ENCODE measurements at places on chromosomes 6 and 20.

DNA sequence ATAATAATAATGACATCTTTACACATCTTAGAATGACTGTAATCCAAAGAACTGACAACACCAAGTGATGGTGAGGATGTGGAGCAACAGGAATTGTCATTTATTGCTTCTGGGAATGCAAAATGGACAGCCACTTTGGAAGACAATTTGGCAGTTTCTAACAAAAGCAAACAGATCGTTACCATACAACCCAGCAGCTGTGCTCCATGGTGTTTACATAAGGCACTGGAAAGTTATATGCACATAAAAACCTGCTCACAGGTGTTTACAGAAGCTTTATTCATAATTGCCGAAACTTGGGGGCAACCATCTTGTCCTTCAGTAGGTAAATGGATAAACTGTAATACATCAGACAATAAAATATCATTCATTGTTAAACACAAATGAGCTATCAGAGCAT is 18.3 kb upstream of the ASF1A start:
- DNase-seq: no peak

DNA sequence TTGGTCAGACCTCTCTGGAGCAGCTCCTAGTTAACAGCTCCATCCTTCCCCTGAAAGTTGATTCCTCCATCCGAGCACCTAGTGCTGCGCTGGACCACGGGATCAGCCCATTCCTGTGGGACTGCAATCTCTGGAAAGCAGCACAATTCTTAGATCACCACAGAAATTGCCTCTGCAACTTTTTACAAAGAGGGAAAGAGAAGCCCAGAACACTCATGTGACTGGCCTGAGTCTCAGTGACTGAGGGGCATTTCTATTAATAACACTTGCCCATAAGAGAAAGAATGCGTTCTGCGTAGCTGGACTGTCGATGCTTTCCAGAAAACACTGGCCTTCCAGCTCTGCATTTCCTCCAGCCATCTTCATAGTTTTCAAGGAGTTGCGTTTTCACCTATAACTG is 18.3 kb downstream of the MPC1 start:
- DNase-seq: no peak

DNA sequence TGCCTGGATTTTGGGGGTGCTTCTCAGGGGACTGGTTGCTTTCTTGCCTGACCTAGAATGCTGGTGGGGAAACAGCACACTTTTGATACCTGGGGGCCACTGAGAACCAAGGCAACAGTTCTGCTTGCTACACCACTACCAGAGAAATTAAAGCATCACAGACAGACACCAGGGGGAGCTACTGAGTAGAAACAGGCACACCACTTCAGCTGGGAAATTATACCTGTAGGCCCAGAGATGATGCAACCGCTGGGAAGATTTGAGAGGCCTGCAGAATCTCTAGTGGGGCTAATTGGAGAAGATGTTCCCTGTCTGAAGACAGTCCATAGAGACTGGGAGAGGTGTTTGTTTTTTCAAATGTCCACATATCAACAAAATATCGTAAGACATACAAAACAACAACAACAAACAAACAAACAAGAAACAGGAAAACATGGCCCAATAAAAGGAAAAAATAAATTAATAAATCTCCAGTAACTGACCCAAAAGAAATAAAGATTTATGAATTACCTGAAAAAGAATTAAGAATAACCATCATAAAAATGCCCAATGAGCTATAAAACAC is 129.4 kb upstream of the RIN2 start:
- DNase-seq: peak; percentile 60

DNA sequence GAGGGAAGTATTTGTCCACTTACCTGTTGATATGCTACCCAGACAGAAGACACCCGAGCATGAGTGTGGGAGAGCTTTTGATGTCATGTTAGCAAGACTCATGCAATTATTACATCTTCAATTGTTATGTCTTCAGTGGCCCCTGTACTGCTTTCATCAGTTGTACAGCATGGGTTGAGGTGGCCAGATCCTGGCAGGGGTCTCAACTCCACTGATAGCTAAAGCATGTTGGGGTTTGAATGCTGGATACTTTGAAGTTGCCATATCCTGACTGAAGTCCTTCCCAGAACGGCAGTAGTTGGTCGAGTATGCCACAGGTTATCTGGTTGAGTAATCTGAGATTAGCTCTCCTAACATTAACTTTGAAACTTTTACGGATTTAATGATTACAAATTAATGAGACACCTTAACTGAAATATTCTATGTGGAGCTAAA is 46.7 kb downstream of the LRRN4 start:
- DNase-seq: peak; percentile 47

DNA sequence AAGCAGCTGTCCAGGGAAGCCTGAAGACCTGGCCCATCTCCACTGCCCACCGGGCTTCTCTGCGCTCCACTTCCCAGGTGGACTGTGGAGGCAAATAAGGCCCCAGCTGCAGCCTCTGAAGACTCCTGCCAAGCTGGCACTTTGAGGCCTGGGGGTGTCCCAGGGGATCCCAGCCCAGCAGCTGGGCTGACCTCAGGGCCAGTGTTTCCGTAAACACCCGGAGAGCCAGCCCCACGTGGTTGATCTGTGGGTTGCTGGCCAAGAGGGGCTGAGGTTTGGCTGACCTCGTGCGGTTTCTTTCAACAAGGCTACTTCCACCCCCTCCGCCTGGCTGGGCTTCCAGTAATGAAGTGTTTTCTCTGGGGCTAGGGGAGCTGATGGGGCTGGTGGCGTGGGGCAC is 12.4 kb upstream of the CCN5 start:
- DNase-seq: peak; percentile 89

DNA sequence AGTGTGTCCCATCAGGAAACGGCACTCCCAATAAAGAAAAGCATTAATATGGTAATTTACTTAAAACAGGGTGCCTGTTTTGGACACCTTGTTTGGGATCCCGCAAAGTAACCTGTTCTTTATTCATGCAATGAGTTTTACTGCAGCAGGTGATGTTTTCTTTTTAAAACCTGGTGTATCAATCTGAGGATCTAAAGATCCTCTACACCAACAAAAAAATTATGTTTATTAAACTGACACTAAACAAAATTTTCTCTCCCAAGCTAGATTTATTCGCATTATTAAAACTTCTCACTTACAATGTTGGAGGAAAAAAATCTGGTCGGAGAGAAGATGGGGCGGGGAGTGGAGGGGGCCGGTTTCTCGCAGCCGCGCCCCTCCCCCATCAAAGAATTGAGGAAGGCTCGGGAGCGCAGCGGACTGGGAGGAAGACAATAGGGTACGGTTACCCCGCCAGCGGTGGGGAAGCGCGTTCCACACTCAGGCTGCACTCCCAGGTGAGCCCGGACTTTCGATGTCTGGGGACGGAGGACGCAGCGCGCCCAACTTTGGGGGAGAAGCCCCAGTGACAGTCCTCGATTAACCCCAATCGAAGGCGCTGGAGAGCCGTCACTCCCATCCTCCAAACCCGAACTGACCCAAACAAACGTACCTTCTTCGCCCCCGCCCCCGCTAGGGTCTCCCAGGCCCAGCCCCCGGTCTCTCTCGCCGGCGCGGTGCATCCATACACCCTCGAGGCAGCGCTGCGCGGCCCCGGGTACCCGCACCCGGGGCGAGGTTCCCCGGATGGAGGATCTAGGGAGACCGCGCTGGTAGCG is 1.3 kb downstream of the CD24 start:
- DNase-seq: no peak

DNA sequence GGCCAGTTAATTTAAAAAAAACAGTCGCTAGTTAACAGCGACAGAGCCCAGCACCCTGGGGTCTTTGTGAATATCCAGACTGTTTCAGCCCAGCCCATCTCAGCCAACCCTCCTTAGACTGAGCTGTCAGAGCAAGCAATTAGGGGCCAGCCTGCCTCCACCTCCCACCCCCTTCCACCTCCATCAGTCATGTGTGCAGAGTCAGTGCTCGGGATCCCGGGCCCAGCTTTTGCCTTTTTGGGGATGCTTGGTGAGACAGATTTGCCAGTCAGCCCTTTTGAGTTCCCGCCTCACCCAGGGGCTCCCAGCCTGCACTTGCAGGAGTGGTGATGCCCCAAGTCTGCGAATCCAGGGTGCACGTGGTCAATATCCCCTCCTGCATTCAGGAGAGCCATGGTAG is 6.5 kb upstream of the FAM83D start:
- DNase-seq: no peak

- DNase-seq: no peak
Observed at GRCh38 chr6:135176464-135176863, 4.6 kb upstream of the MYB start.

GRCh38 chr6:46219661-46220060 is 48.9 kb upstream of the ENPP5 start:
- DNase-seq: no peak

DNA sequence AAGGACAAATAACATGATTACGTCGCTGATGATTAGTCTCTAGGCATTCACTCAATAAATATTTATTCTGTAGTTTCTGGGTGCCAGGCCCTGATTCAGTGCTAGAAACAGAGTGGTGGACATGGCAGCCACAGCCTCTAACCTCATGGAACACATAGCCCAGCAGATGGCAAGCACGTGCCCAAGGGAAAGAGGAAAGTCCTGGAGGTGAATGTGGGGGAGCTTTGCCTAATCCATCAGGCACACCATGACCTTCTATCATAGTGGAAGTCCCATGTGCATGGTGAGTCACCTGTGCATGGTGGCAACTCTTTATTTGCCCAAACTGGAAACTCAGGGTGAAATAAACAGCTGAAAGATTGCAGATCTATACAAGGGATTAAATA is 143.0 kb upstream of the TNFAIP3 start:
- DNase-seq: peak; percentile 21

DNA sequence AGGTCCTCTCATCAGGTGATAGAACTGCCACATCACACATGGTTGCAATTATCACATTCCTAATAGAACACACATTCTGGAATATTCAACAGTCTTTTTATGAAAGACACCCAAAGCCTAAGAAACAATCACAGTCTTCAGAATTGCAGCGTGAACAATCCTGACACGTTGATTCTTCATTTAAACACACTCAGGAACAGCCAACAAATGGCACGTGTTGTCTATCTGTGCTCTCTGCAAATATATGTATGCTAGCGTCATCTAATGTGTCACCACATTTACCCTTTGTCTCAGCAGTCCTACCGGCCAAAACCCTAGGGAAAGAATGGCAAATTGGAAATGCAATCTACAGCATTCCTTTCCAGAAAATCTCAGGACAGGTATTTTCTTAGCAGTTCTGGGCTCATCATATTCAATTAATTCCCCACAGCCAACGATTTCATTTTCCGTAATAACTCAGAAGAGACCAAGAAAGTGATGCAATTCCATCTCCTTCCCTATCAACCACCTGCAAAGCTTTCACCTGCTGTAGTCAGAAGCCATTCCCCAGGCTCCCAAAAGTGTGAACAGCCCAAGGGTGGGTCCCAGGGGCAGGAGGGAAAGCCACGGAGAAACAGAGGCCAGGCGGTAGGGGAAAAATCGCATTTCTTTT is 280.3 kb upstream of the JARID2 start:
- peak; percentile 64 for DNase-seq

DNA sequence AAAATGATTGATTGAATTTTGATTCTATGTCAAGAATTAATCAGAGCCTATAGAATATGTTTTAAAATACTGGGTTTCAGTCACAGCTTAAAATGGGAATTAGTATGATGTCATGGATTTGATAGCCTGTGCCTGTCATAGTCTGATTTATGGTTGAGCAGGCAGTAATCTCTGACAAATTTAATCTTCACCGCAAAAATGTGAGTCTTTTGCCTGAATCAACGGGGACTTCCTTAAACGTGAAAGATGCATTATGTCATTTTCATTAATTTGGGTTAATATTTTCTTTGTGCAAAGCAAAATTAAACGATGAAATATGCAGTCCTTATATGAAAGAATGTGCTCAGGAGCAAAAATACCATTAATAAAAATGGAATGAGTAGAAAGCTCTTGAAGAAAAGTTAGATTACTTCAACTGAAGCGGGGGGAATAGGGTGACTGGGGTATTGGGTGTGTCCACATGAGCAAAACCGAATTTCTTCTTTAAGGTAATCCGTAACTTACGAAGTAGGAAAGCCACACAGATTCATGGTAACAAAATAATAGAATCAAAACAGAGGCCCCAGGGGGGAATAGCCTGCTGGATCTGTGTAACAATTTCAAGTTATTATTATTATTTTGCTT is 339.6 kb upstream of the NOX3 start:
- DNase-seq: no peak

DNA sequence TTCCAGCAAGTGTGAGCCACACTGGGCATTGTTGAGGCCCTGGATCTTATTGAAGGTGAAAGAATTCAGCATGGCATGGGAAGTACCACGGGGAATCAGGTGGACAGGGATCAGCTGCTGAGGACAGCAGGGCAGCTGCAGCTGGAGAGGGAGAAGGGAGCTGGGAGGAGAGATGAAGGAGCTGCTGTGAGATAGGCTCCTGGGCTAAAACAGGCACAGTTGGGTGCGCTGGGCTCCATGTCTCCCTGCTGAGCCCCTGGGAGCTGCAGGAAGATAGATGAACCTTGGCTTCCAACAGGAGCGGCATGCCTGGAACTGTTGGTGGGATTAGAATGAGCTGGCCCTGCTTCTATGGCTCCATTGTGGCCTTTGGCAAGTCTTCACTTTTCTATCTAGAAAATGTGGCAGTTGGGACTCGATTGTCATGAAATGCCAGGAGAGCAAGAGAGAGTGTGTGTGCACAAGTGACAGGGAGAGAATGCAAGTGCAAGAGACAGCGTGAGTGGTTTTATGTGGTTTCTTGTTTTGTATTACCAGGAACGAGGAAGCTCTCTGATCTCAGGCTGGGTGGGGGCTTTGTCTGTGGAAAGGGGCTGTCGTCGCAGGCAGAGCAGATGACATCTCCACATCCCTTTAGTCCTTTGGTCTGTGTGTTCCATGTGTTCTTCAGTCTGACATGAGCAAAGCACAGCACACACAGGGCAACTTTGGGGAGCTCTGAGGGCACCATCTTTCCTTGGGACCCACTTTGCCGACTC is 20.4 kb downstream of the SNPH start:
- DNase-seq: no peak

GRCh38 chr20:44738813-44739477 is 6.7 kb upstream of the KCNK15 start:
- peak; percentile 85 for DNase-seq

GRCh38 chr6:100446115-100447080 is 18.3 kb downstream of the SIM1 start:
- no peak for DNase-seq

GRCh38 chr6:108838101-108838717 is 10.0 kb upstream of the ARMC2 start:
- DNase-seq: no peak

GRCh38 chr6:146912730-146913685 is 291.2 kb upstream of the STXBP5 start:
- DNase-seq: peak; percentile 51
